Activated effector memory CD4-positive, alpha-beta T cell treated with anti-CD3 and anti-CD28 coated beads, Interleukin-2, amount 50 U/mL, for 16 hours (primary cell): ENCODE measurements at places on chromosomes 16 and 17.

DNA sequence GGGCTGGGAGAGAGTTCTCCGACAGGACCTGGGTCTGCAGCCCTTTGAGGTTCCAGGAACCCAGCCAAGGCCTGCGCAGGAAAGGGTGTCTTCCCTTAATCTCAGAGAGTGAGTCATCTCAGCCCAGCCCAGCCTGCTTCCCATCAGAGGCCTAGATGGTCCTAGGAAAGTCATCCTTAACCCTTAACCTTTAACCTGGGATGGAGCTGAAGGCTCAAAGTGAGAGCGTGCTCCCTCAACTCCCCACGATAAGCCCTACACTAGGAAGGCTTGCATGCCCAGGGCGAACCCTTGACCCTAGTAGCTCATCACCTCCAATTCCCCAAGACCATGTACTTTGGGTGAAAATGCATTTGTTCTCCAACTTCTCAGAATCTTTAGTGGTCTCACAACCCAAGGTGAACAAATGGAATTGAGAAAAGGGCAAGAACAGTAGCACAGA lies 4.8 kb upstream of the ATXN7L3 start:
- DNase-seq: no peak

- DNase-seq: no peak
Observed at GRCh38 chr16:79874391-79874790, 273.9 kb upstream of the MAF start.

GRCh38 chr16:27284865-27285675 lies 16.5 kb upstream of the NSMCE1 start:
- no peak for DNase-seq

GRCh38 chr17:81476097-81476496 lies 36.5 kb downstream of the ACTG1 start:
- DNase-seq: no peak

DNA sequence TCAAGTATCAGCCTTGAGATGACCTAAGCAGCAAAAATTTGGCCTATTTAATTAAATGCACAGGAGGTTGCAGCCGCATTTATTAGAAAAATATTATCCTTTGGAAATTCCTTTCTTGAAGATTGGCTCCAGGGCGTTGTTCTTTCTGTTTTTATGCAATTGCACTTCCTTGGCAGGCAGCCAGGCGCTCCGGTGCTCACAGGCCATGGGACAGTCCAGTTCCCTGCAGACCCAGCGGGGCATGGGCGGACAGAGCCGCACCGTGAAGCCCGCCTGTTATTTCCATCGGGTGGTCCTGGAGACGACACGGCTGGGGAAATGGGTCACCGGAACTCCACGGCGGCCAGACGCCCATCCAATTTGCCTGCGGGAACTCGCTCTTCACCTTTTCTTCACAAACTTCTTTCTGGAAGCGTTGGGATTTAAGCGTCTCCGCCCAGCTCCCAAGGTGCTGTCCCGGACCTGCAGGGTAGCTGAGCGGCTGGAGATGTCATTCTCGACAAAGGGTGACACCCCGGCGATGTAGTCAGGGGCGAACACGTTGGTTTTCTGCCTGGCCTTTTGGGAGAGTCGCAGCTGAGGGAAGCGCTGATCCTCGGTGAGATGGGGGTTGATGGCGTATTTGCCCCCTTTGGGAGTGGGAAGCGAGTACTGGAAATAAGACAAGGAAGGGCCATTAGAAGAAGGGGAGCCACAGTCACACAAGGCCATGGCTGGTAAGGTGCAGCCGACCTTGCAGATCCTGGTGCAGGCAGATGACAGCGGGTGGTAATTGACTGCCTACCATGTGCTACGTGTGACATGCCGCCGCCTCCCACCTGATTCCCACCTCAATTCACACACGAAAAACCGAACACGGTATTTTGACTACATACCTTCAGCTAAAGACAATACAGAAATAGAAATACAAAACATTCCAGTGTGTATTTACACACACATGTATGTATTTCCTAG lies 12.5 kb downstream of the NOB1 start:
- no peak for DNase-seq

- DNase-seq: no peak
Observed at GRCh38 chr16:82967424-82967823, 340.7 kb downstream of the CDH13 start.

DNA sequence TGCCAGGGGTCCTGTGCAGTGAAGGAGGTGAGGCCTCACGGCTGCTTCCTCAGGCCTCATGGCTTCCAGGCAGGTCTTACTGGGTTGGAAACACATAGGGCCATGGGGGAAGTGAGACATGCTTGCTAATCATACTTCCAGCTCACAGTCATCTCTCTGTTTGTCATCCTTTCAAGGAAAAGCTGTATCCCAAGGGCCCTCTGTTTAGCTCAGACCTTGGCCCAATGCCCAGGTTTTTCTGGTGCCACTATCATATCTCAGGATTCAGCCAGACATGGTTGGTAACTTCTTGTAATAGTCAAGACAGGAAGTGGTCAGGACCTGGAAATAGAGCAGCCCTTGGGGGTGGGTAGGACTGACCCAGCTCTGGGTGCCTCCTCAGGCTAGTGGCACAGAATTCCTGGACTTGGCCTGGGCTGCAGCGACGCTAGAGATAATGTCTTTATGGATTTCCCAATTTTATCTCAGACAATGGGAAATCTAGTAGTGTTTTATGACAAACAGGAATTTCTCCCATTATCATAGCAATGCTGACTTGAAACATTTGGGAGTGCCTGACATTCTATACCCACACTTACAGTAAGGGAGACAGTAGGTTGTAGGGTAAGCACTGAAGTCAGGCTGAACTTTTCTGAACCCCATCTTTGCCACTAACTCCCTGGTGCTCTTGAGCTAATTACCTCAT lies 13.5 kb upstream of the ITGB3 start:
- no peak for DNase-seq

GRCh38 chr17:72470121-72470705 lies 349.4 kb downstream of the SOX9 start:
- DNase-seq: no peak

GRCh38 chr17:76797241-76797840 lies 59.4 kb downstream of the MFSD11 start:
- no peak for DNase-seq

- no peak for DNase-seq
Observed at GRCh38 chr17:77182205-77183172, 41.7 kb downstream of the SEC14L1 start.

- DNase-seq: no peak
Observed at GRCh38 chr17:70863436-70864248, 694.3 kb downstream of the KCNJ2 start.

DNA sequence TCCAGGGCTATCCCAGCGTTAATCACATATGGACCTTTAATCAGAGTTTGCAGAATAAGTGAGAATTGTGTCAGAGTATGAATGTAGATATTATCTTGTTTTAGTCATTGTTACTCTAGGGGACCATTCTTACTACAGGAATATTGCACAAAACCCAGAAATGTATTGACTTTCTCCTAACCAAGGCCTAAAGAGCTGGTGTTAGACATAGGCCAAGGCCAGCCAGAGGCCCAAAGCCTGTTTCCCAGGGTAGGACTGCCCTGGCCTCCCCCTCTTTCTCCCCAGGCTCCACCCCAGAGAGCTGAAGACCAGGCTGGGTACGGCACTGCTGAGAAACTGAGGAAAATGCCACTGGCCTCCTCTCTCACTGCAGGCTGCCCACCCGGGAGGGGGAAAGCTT lies 41.9 kb upstream of the MEOX1 start:
- no peak for DNase-seq

DNA sequence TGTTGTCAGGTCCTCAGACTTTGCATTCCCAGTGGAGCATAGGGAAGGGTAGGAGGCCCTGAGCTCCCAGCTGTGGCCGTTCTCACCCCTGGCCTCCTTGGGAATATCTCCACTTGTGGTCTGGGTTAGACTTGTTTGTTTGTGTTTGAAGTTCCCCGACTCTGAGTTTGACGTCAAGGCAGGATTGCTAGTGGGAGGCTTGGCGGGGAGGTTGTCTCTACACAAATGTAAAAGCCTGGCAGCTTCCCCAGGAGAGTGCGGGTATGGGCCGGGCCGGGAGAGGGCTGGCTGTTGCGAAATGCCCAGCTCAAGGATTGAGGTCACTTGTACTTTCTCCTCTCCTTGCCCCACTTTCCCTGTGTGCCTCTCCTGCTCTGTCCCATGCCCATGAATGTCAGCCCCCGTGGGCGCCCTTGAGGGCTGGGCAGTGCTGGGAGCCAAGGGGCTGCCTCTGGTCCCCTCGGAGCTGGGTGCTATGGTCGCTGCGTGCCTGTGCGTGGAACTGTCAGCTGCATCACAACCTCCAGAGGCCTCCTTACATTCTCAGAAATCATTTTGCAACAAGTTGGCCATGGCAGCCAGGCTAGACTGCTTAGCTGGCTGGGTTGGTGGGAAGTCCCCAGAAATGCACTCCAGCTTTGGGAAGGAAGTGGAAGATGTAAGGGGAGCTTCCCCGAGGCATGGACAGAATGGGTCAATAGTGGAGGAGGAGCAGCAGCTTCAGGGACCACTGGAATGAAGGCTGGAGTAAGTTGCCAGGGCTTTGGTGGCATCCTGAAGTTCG lies 84.3 kb downstream of the KSR1 start:
- no peak for DNase-seq

DNA sequence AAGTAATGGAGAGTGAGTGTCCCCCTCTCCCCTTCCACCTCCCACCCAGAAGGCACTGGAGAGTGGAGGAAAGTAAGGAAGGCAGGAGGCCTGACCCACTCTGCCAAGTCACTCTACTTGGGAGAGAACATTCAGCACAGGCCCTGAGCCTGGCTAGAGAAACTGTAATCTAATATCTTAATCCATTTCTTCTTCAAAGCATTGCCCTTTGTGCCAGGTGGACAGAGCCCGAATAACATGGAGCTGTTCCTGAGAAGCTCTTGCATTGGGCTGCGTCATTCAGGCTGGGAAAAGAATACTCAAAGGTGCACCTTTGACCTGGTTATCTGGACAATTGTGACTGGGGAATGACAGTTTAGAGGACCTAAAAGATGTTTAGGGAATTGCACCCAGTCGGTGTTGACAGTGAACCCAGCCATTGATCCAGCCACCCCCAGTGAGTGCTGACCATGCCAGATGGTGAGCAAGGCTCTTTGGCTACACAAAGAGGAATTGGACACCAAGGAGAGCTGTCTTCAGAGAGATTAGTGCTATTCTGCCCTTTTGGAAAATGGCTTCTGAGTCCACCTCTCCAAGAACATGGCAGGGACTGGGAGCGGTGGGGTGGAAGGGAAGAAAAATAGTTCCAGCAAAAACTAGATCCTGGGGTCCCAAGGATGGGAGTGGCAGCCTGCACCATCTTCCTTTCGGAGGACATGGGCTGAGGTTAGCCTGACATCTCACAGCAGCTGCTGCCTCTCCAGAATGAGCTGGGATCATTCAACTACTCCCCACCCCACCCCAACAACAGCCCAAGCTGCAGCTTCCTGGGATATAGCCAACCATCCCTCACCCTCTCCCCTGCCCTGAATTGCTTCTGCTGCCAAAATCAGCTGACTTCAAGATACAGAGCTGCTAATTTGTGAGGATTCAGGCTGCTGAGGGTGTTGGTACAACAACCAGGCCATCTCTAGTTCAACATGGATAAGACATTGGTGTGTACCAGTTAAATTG lies 11.6 kb upstream of the NOG start:
- DNase-seq: no peak

DNA sequence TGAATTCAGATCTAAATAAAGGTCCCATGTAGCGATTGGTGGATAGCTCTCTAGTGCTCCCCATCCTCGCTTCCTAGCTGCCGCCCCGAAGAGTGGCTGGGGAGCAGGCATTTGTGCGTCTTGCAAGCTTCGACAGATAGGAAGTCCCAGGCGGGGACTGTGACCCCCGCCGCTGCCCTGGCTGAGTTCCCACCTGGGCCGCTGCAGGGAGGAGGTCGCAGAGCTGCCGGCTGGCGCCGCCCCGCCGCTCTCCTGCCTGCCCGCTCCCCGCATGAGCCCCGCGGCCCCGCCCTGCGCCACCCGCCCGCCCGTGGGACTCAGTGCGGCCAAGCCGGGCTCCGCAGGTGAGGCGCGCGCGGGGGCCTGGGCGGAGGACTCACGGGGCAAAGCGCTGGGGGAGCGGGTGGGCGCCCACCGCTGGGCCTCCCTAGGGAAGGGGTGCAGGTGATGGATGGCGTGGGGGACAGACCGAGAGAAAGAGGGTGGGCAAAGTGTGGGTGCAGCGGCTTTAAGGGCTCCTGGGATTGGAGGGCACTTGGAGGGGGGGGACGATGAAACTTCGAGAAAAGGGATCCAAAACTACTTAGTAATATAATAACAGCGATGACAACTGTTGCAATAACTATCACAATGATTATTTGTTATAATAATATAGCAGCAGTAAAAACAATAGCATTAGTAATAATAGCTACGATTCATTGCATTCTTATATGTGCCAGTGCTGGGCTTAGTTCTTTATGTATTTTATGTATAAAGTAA lies at the start of gene OTOA:
Gene OTOA, plus strand, starts transcription at position 80 of the 759 bp plus-strand sequence. CDS start 14,547 bp downstream, outside the sequence.
- DNase-seq: peak; percentile 70

- no peak for DNase-seq
Observed at GRCh38 chr17:39729280-39729851, 966 bp downstream of the MIEN1 start.

GRCh38 chr16:57479205-57479975 lies 6.9 kb downstream of the DOK4 start:
- DNase-seq: peak; percentile 56

DNA sequence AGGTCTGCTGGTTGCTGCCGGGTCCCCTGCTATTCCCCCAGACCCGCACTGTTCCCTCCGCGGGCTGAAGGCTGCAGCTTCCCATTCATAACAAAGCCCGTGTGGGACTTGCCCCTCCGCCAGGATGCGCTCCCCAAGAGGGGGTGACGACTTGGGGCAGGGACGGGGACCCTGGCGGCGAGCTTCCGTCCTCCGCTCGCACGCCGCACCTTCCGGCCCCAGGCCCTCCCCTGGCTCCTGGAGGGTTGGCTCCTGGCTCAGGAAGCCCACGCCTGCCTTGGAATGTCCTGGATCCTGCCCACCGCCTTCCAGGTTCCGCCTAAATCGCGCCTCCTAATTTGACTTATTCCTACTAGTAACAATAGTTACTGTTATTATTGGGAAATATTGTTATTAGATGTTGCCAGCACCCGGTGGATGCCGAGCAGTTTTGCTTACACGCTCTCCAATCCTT lies 1.1 kb upstream of the TFAP4 start:
- peak; percentile 78 for DNase-seq

GRCh38 chr17:51427856-51428255 lies 167.5 kb downstream of the UTP18 start:
- DNase-seq: peak; percentile 89

DNA sequence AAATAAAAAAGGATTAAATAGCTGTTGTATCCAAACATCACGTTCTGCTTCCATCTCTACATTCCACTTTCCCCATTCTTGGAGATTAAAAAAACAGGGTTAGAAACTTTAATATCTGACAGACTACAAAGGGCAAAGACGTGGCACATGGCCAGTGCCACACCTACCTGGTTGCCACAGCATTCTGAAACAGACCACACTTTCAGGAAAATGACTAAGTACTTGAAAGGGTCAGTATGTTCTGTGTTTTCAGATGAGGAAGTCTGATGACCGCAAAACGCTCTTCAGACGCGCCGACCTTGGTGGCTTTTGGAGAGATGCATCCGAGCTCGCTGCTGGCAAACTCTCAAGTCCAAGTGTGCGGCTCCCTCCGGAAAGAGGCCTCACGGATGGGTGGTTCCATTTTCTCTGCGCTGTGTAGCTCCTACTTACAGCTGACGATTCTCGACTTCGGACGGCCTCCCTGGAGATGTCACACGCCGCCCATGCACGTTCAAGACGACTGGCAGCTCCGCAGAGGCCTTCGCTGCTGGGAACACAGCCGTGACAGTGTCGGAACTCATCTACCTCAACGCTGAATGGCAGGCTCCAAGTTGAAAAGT lies 15.5 kb downstream of the MAP1LC3B start:
- DNase-seq: no peak
